ENCODE measurements at places on chromosomes 13 and 19.
A peak's percentile ranks its signal among the peaks of the same experiment; 100 is the strongest.

- DNase-seq, result no peak
These were observed 98.3 kb downstream of the TNFRSF19 start for GRCh38 chr13:23668562-23668961.

- no peak for DNase-seq
These were observed 13.6 kb upstream of the ZNF765 start for GRCh38 chr19:53381376-53381775.

- no peak for DNase-seq
These were observed 116.9 kb downstream of the ABCC4 start for GRCh38 chr13:95184317-95184716.

GRCh38 chr13:53110181-53110580 is 81.6 kb downstream of the OLFM4 start:
- no peak for DNase-seq

DNA sequence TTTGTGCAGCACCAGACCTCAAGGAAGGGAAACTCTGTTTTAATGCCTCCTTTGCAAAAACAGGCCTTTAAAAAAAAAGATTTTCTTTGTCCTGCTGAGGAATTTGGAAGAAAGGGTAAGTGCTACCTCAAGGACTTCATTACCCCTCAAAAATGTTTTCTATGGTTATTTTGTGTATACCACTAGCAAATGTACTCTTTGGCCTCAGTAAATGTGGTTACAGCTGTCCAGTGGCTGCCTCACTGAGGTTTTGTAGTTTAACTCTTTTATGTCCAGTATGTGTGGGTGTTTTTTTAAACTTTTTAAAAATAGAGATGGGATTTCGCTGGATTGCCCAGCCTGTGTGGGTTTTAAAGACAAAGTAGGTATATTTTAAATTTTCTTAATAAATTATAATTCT is 42.2 kb upstream of the TSC22D1 start:
- DNase-seq, result no peak

- no peak for DNase-seq
These were observed 183.5 kb upstream of the RNF113B start for GRCh38 chr13:98360545-98360944.

- no peak for DNase-seq
These were observed 7.7 kb downstream of the RNF113B start for GRCh38 chr13:98169331-98169730.

DNA sequence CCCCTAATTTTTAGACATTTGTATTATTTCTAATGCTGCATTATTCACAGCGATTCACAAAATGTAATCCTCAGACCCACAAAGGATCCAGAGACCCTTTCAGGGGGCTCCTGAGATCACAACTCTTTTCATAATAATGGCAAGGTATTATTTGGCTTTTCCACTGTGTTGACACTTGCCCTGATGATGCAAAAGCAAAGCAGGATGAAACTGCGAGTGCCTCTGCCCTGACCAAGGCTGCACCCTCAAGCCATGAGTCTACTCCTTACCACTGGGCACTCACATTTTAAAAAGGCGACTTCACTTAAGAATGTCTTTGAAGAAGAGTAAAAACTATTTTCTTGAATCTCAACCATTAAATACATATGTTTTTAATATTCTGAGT is 11.4 kb downstream of the ELF1 start:
- no peak for DNase-seq

GRCh38 chr13:110387451-110388107 is 80.5 kb downstream of the COL4A2 start:
- no peak for DNase-seq

DNA sequence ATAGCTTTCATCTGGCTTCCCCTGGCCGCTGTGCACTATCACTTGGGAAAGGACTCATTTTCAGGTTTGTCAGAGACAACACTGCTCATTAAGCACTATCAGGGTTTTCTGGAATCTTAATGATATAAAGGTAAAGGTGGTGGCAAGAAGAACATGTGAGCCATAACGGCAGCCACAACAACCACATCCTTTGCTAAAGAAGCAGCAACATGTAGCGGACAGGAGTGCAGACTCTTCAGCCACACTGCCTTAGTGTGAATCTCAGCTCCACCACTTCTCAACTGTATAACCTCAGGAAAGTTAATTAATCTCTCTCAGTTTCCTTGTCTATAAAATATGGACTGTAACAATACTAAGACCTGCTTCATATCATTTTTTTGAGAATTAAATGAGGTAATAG is 24.1 kb upstream of the MIR17HG start:
- no peak for DNase-seq

- peak; percentile 75 for DNase-seq
These were observed 89.5 kb upstream of the DOCK9 start for GRCh38 chr13:99067159-99067985.
